Endothelial cell (in vitro differentiated cells): ENCODE measurements at places on chromosomes 11 and 22. TPM values are rescaled to one million over a fixed set of nuclear protein-coding genes. Genes with fewer than 3 reads are reported as not detected.

The TOMT gene
- not detected for total RNA-seq

DNA sequence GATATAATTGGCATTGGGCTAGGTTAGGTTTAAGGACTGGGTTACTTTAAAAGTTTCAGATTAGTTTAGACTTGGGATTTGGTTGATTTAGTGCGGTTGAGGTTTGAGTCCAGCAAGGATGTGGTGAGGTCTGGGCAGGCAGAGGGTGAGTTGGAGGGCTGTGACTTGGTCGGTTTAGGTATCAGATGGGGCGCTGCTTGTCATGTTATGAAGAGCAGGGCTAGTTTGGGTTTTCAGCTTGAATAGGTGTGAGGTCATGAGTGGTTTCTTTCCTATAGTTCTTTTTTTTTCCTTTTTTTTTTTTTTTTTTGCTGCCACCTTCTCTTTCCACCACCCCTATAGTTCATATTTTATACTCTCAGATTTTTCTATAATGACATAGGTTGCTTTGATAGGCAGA, 4.8 kb downstream of the CLCF1 start:
- DNase-seq, result no peak

The MMP11 gene
- total RNA-seq, result 3.4 TPM

GRCh38 chr22:25053153-25053805, 100.8 kb downstream of the KIAA1671 start:
- no peak for DNase-seq

DNA sequence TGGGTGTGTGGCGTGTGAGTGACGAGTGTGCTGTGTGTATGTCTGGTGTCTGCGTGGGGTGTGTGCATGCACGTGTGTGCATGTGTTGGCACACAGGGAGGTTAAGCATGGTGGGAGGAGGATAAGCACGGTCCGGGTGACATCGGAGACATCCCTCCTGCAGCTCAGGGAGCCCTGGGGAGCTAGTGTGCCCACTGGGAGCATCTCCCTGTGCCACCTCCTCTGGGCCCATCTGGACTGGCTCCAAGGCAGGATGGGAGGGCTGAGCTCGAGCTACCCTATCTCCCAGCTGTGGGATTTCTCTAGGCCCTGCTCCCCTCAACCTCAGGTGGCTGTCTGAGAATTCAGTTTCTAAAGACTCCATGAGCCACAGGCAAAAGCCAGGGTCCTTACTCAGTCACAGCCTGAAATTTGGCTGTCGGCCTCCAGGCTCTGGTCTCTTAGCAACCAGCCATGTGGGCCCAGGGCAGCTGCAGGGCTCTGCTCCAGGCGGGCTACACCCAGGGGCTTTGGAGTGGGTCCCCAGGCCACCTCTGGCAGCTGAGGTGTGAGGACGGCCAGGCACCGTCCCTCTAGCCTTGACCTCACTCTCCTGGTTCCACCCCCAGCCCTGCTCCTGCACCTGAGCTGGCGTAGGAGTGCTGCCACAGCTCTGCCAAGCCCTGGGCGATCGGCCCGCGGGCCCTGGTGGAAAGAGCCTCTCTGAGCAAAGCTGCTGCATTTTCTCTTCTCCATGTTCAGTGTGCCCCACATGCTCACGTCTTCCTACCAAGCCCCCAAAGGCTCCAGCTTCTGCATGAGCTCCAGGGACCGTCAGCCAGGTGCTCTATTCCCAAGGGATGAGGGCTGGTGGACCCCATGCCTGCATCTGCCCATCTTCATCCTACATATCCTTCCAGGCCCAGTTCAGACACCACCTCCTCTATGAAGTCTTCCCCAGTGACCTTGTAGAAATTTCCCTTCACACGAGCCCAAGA, 39.7 kb downstream of the RTL6 start:
- no peak for DNase-seq

The MORC2 gene
- 56.2 TPM for total RNA-seq

DNA sequence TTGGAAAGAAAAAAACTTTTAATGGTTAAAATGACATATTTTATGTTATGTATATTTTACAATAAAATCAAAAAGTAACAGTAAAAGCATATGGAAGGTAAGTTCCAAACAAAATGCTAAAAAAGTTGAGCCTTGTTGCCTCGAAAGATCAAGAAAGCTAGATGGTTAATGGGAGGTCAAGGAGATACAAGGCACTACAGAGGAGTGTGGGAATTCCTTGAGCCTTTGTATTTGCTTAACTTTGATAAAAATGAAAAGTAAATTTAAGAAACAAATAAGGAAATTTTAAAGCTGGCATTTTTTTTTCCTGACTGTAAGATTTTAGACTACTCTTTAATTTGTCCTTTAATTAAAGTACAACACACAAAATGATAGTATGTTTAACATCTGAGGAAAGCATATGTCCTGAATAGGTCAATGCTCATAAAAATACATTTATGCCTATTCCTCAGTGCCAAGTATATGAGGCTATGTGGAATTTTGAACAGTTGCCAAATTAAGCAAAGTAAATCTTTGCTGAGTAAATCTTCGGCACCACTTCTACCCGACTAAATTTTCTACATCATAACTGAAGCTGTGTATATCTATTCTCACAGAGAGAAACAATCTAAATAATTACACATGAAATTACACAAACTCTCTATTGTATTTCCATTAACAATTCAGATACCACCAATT, 108.8 kb downstream of the TTC28 start:
- DNase-seq, result no peak

The KDM4E gene
- not detected for total RNA-seq

DNA sequence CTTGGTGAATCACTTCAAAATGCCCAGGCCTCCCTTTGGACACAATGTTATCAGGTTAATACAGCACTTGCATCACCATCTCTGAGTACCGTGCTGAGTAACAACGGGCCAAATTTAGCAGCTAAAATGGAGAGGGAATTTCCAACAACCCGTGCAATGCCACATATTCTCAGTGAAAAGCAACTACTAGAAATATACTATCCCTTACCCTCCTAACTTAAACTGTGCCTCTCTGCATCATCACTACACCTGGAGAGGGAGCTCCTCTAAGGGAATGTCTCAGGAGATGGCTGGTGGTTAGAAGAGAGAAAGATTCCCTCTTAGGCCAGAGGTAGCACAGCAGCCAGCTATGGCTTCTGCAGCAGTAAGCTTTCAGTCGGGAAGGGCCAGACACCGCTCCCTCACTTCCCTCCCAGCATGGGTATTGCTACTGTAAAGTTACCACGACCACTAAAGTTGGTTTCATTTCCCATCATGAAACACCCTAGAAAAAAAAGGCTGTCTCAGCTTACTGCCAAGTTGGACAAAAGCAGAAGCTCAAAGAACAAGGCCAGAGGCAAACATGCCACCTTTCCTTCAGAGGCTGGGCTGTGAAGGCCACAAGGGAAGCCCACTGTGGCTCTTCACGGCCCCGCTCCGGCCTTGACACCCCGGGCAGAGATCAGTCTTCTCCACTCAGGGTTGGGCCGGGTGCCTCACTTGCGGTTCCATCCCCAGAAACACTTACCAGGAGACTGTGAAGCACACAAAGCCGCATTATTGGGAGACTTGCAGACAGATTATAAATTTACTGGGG, 3.9 kb downstream of the MAML2 start:
- DNase-seq, result no peak

GRCh38 chr11:6362185-6362872, 27.9 kb upstream of the SMPD1 start:
- no peak for DNase-seq

The C22orf15 gene
- 2.0 TPM for total RNA-seq

GRCh38 chr11:111035746-111036145, 209.8 kb upstream of the POU2AF2 start:
- DNase-seq, result no peak

DNA sequence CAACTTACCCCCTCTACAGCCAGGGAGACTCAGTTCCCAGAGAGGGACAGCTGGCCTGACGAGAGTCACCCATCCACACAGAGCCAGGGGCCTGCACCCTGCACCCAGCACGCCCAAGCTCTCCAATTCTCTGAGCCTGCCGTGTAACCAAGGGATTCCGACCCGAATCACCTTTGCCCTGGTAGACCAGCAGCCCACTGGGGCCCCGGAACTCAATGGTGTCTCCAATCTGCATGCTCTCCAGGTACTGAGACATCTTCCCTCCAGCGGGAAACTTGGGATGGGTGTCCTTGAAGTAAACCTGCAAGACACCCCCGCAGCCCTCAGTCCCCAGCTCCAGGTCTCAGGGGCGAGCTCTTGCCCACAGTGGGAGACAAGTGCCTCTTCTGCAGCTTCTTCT, 12.4 kb downstream of the ATP5MGL start:
- no peak for DNase-seq

DNA sequence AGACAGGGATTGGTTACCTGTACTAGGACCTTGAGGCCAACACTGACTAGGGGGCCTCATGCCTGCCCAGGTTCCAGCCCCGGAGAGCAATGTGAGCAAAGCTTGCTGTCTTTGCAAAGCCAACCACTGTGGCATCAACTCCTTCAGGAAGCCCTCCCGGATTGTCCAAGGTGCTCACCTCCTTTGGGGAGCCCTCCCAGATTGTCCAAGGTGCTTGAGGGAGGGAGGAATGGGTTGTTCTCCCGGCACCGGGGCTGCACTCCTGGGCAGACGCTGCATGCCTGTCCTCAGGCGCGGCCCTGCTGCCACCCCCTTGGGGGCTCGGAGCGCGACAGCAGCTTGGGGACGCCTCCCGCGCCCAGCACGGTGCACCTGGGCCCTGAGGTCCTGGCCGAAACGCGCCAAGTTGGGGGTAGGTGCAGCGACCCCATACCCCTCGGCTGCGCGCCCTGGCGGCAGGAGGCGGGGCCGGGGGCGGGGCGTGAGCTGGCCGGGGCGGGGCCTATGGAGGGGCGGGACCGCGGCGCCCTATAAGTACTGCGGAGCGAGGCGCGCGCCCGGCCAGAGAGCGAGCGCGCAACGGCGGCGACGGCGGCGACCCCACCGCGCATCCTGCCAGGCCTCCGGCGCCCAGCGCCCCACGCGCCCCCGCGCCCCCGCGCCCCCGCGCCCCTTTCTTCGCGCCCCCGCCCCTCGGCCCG, at the start of gene CD81:
CD81 (plus strand) TSS at position 560 of the 701 bp plus-strand sequence. CDS start 240 bp downstream, outside the sequence.
- peak; percentile 68 for DNase-seq

GRCh38 chr11:70539360-70540095, 141.2 kb downstream of the CTTN start:
- no peak for DNase-seq

DNA sequence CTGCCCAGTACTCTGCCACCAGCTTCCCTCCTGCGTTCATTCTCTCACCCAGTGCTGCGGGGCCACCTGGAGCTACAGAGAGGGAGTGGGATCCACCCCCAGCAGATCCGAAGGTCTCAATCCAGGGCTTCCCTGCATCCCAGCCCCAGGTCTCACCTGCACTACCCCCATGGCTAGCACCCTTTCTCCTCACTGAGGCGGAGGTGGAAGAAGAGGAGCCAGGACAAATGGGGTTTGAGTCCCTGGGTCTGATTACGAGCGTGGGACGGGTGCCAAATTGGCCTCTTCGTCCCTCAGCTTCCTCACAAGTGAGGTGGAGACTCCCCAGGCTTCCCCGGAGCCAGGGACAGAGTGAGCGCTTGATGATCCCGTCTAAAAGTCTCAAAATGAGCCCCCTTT, 64.2 kb downstream of the NFAM1 start:
- DNase-seq, result no peak

GRCh38 chr11:9747828-9748227, 84.0 kb downstream of the SWAP70 start:
- DNase-seq, result no peak

- DNase-seq, result no peak
These were observed 23.7 kb upstream of the ARFGAP3 start for GRCh38 chr22:42880815-42881214.

DNA sequence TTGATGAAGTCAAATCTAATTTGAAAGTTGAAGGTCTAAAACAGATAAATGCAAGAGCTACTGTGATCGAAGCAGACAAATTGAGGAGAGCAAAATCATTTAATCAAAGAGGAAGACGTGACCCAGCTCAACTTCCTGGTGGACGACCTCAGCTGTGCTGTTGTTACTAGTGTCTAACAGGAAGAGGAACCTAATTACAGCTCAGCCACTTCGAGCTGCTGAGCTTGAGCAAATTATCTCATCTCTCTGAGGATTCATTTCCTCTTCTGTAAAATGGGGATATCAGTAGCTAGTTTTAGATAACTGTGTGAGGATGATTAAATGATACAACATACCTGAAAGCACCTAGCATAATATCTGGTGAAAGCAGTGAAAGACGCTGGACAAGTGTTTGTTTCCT, 48.6 kb upstream of the OLFML1 start:
- DNase-seq, result no peak

DNA sequence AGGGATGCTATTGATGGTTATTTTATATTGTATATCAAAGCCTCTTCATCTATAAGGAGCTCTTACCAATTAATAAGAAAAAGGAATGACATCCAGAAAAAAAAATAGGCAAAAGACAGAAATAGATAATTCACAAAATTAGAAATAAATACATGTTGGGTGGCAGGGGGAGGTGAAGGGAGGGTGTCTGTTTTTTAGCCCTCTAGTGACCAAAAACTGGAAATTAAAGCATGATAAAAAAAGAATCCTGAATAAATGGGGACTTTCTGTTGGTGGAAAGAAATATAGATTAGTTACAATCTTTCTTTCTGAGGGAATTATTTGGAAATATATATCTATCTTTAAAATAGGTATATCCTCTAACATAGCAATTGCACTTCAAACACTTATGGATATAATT, 42.0 kb upstream of the TTC36 start:
- DNase-seq, result no peak

- no peak for DNase-seq
These were observed 33.8 kb upstream of the DKK3 start for GRCh38 chr11:12042215-12042676.

The ART1 gene
- not detected for total RNA-seq

The SLC22A8 gene
- not detected for total RNA-seq

GRCh38 chr11:47389577-47390421, 11.5 kb upstream of the SPI1 start:
- DNase-seq, result no peak

DNA sequence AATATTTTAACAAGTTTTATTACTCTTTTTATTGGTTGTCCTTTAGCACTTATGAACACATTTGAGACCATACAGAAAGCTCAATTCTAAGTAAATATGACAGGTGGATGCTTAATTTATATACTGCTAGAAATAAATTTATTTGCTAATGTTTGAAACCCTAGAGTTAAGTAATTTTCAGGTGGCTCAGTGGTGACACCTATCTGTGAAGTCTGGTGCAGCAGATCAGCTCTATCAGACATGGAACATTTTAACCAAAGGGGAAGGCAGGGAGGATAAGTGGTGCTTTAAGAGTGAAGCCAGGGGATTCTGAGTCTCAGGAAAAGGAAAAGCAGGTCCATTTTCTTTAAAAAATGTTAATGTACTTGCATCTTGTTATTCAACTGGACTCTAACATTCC, 175.8 kb downstream of the DSCAML1 start:
- no peak for DNase-seq

DNA sequence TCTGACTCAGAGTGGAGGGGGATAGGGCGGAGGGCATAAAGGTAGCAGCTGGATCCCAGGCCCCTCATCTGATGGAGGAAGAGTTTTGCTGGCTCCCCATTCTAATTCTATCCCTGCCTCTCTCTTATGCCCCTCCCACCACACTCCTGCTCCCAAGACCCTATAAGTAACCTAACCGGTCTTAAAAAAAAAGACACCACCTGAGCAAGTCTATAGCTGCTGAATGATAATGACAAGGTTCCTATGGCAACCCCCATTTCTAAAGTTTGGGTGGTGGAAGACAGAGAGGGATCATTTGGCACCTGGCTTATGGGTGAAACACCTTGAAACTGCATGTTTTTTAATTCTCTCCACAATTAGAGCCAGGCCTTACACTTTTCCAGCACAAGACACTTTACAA, 69.6 kb downstream of the LARGE1 start:
- no peak for DNase-seq
